Suprapubic skin (tissue), 4 donors: ENCODE measurements at places on chromosomes 5 and 9. TPM values are rescaled to one million over a fixed set of nuclear protein-coding genes. Genes with fewer than 3 reads are reported as not detected.
A peak's percentile ranks its signal among the peaks of the same experiment; 100 is the strongest.

- no peak for DNase-seq
These were observed 55.4 kb upstream of the PPP1R2B start for GRCh38 chr5:156794687-156795086.

DNA sequence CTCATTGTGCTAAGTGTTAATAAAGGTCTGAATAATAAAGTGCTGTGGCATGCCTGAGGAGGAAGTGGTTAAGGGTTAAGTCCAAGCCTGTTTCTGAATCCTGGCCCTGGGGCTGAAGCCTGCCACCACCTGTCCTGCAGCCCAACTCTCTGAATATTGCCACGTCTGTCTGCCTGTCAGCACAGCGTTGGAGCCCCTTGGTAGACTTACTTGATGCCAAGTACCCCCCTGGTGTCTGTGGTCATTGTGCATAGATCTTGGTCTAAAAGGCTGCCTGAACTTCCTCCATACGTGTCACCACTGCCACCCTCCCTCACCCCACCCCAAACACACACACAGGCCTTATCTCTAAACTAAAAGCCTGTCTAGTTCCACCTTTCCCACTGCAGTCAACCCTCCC, 35.4 kb upstream of the SLC2A8 start:
- peak; percentile 58 for DNase-seq

Gene DAPK1
- 10.6 TPM for total RNA-seq

Gene FAM169A
- total RNA-seq = 0.94 TPM

DNA sequence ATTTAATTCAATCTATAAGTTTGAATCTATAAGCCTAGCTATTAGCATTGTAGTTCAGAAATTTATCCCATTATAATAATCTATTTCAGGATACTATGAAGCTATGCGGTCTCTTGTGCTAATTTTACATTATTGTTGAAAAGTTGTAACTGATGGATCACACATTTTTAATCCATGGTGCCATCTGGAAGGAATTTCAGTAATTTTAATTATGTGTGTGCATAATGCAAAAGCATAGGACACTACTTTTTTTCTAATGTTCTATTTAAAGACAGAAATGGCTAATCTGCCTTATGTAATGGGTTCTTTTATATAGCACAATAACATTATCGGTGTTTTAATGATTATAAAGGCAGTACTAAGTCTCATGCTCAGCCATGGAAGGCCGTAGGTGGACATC, 90.6 kb downstream of the HOMER1 start:
- DNase-seq = no peak

Gene PCDHGA5
- total RNA-seq = 1.5 TPM

DNA sequence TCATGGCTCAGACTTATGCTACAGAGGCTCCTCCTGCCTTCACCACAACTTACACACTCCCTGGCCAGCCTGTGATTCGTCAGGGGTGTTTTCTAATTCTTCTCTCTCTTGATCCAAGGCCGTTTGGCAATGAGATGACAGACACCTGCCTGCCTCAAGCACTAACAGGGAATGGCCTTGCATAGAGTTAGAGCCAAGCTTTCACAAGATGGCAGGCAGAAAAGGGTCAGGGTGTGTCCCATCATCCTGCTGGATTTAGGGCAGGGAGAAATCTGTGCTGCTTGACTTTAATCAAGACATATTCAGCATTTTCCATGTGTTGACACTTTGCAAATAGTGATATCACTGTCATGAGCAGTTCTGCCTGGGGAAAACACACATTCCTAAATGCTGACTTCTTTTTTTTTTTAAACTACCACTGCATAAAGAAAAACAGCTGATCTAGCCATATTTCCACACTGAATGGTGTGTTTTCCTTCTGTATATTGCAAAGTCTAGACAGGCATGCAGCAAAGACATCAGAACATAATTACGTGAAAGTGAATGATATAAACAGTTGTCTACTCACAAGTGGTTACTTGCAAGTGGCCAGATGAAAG, 95.0 kb upstream of the SLC25A48 start:
- peak; percentile 65 for DNase-seq
